ENCODE measurements at places on chromosomes 3 and 15. TPM values are rescaled to one million over a fixed set of nuclear protein-coding genes. Genes with fewer than 3 reads are reported as not detected.
A peak's percentile ranks its signal among the peaks of the same experiment; 100 is the strongest.

Gene BNC1
- total RNA-seq: not detected

Gene HRH1
- total RNA-seq: 0.15 TPM

Gene LIPH
- not detected for total RNA-seq

Gene MYO9A
- total RNA-seq: 32.3 TPM

Gene C3orf85
- not detected for total RNA-seq

Gene TIMMDC1
- 42.1 TPM for total RNA-seq

Gene DCLK3
- total RNA-seq: not detected

Gene SPATA12
- total RNA-seq: not detected

Gene PTPRG
- not detected for total RNA-seq

Gene FBXL2
- total RNA-seq: not detected

Gene MRPS25
- total RNA-seq: 48.0 TPM

GRCh38 chr3:187288131-187288854 lies 3.2 kb downstream of the MASP1 start:
- DNase-seq: no peak

DNA sequence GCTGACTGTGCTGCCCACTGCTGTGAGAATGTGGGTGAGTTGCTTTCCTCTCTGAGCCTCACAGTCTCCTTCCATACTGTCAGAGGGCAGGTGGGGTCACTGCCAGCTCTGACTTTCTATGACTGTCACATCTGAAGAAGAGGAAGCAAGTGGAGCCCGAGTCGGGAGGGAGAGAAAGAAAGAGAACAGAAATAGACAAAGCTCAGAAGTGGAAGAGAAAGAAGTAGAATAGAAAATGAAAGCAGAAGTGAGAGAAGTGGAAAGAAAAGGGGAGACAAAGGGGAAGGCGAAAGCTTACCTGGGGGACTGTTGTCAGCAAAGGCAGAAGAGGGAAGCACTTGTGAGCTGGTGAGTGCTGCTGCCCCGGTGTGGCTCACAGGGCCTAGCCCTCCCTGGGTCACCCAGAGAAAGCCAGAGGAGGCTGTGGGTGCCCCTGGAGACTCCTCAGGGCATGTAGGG lies 57.9 kb downstream of the EPHB1 start:
- no peak for DNase-seq

GRCh38 chr3:179321668-179322285 lies 1.1 kb upstream of the ZNF639 start:
- DNase-seq: peak; percentile 52

DNA sequence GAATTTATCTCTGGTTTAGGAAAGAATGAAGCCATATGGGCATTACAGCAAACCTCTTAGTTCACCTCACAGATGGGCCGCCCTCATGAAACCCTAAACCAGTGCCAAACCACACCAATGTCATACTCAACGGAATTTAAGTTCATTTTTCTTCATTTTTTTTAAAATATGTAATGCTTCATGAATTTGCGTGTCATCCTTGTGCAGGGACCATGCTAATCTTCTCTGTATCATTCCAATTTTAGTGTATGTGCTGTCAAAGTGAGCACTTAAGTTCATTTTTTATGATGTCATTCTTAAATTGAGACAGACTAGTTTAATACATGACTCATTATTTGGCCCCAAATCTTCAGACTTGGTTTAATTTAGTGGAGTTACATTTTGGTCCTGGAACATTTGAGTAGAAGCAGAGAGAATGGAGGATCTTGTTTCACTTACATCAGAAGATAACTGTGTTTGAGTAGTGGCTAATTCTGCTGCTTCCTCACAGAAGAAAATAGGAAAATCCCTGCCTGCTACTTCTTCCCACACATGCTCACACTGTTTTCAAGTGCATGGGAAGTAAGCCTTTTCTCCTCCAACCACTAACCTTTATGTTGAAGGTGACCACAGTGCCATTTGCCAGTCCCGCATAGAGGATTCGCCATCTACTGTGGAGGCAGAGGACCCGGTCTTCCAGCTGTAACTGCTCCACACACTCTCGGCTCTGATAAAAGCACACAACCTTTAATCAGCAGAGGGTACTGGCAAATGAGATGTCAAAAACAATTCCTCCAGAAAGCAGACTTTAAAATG lies 63.3 kb downstream of the ZNF106 start:
- DNase-seq: no peak

GRCh38 chr3:75951941-75952340 lies 166.6 kb upstream of the ZNF717 start:
- DNase-seq: no peak

- DNase-seq: no peak
These were observed 61.6 kb upstream of the ETV5 start for GRCh38 chr3:186170516-186170915.

GRCh38 chr3:36362973-36363372 lies 17.3 kb upstream of the STAC start:
- DNase-seq: no peak

- DNase-seq: no peak
These were observed 5.7 kb upstream of the MCTP2 start for GRCh38 chr15:94225616-94226015.

GRCh38 chr15:66993874-66994696 lies 71.3 kb upstream of the SMAD3 start:
- no peak for DNase-seq

GRCh38 chr15:31230630-31231485 lies 95.8 kb upstream of the KLF13 start:
- no peak for DNase-seq

GRCh38 chr3:133083395-133083794 lies 45.2 kb downstream of the TMEM108 start:
- DNase-seq: no peak
